ENCODE measurements at places on chromosomes 4 and X.

GRCh38 chr4:148151806-148152205 lies 290.4 kb downstream of the NR3C2 start:
- no peak overlapping the region for H3K27ac ChIP-seq
- H3K4me1 ChIP-seq: no peaks in the 10 kb centered on the region
- H3K4me3 ChIP-seq: no peak overlapping the region

GRCh38 chr4:41135801-41136200 lies 78.5 kb downstream of the APBB2 start:
- DNase-seq: no peak
- no peak overlapping the region for H3K27ac ChIP-seq
- H3K27me3 ChIP-seq: no peaks in the 10 kb centered on the region
- no peak overlapping the region for H3K4me3 ChIP-seq
- H3K4me1 ChIP-seq: peaks cover 9% of the 10 kb centered on the region
- H3K36me3 ChIP-seq: no peaks in the 10 kb centered on the region

DNA sequence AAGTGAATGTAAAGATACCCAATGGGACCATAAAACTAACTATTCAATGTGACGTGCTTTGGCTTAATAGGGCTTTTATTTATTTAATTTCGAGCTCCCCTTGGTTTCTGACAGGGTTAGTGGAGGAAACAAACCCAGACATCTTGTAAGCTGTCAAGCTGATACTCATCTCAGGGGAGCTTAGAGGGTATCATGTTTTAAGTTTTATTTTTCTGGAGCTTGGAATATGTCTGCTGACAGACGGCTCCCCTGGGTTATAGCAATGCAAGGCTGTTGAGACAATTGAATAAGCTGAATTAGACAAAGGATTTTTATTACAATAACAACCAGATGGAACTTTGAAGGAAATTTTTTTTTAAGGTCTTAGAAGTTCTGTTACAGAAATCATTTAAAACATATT lies 456.5 kb downstream of the IL1RAPL1 start:
- no peak overlapping the region for H3K27ac ChIP-seq
- no peaks in the 10 kb centered on the region for H3K27me3 ChIP-seq
- no peaks in the 10 kb centered on the region for H3K36me3 ChIP-seq
- no peak for DNase-seq

DNA sequence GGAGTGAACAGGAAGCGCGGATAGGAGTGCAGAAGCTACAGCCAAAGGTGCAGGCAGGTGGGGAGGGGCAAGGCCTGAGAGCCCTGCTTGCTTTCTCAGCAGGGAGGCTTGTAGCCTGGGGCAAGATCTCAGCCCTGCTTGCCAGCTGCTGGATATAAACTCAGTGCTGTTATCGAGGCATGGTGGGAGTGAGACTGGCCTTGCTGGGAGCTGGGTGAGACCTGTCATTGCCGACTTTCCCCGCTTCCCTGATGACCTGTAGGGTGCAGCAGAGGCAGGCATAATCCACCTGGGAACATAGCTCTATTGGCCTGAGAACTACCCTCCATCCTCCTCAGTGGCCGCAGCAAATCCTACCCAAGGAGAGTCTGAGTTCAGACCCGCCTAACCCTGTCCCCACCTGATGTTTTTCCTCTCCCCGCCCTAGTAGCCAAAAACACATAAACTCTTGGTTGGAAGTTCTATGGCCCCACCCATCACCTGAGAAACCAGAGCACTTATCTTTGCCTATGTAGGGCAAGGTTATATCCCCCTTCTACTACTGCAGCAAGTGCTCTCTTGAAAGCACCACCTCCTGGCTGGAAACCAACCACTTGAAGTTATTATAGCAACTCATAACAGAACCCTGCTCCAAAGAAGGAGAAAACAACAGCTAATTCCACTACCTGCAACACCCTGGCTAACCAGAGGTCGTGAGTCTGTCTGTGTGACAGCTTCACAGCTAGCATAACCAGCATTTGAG lies 80.7 kb downstream of the FHIP1A start:
- no peak overlapping the region for H3K27ac ChIP-seq
- no peaks in the 10 kb centered on the region for H3K27me3 ChIP-seq
- no peaks in the 10 kb centered on the region for H3K4me1 ChIP-seq
- no peak for DNase-seq
- H3K4me3 ChIP-seq: no peak overlapping the region

DNA sequence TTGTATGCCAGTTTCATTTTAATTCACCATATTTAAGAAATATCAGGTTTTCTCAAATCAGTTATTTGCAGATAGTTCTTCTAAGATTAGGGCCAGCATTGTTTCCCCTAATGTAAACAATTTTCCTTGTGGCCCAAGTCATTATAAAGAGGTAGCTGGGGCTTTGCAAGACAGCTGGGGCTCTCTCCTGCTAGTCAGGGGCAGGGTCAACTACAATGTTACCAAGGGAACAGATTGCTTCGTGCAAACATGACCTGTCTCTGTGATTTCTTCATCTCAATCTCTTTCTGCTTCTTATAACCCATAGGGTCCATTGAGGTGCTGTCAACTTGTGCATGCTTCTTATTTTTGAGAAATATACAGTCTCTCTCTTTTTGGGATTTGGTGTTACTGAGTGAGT lies 12.1 kb downstream of the ARMCX6 start:
- H3K4me3 ChIP-seq: no peak overlapping the region
- H3K27me3 ChIP-seq: no peaks in the 10 kb centered on the region
- H3K36me3 ChIP-seq: no peaks in the 10 kb centered on the region
- H3K27ac ChIP-seq: no peak overlapping the region

GRCh38 chrX:9196961-9197640 lies 163.2 kb upstream of the FAM9B start:
- H3K36me3 ChIP-seq: no peaks in the 10 kb centered on the region
- H3K4me3 ChIP-seq: no peak overlapping the region
- H3K27ac ChIP-seq: no peak overlapping the region
- H3K27me3 ChIP-seq: no peaks in the 10 kb centered on the region

- no peak for DNase-seq
- H3K27me3 ChIP-seq: no peaks in the 10 kb centered on the region
- H3K27ac ChIP-seq: no peak overlapping the region
- H3K4me1 ChIP-seq: no peaks in the 10 kb centered on the region
- no peaks in the 10 kb centered on the region for H3K36me3 ChIP-seq
Observed at GRCh38 chr4:173699841-173700475, 169.9 kb upstream of the HAND2 start.

Measured in ovary (tissue), 10 donors.